Aorta (tissue), 5 donors: ENCODE measurements at places on chromosomes 7 and 10. TPM values are rescaled to one million over a fixed set of nuclear protein-coding genes. Genes with fewer than 3 reads are reported as not detected.

Gene ARMC10
- 29.6 TPM for polyA plus RNA-seq

Gene CHST3
- polyA plus RNA-seq, result 8.6 TPM

DNA sequence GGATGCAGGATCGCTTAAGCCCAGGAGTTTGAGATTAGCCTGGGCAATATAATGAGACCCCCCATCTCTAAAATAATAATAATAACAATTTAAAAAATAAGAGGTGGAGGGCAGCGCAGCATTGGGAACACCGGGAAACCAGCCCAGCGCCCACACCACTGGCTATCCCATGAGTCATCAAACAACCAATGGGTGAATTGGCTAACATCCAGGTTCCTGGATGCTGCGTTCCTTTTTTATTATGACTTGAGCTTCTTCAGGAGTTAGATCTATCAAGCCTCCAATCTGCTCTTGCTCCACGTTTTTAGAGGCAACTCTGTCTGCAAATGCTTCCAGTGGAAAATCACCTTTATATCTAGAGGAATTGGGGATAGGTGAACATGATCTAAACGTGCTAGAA is 10.0 kb upstream of the LRRC4 start:
- H3K27ac ChIP-seq, result no peak overlapping the region
- no peaks in the 10 kb centered on the region for H3K36me3 ChIP-seq
- no peaks in the 10 kb centered on the region for H3K4me1 ChIP-seq
- no peak for DNase-seq
- H3K27me3 ChIP-seq, result no peaks in the 10 kb centered on the region

DNA sequence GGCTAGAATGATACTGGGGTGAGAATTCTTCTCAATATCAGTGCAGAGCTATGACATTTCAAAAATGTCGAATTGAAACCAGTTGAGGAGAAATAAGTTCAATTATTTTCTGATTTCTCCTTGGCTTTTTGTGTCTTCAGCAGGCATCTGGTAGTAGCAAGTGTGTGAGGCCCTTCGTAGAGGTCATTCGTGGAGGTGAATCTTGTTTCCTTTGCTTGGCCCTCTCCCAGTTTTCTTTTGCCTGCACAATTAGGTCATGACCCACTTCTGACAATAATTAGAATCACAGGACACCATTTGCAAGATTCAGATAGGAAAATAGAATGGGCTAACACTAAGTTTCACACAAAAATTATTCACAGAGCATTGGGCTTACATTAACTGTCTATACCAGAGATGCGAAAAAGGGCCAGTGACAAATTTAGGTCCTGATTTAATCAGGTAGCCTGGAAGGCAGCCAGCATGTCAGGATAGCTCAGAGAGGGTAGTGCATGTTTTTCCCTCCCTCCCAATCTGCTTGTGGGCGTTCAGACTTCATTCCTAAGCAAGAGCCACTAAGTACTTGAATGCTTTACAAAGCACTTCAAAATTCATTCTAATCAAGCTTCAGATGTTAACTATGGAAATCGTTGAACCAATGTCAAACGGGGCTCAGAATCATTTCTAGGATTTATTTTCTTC is 24.0 kb upstream of the A1CF start:
- H3K27ac ChIP-seq, result no peak overlapping the region
- DNase-seq, result no peak

- DNase-seq, result no peak
- H3K36me3 ChIP-seq, result no peaks in the 10 kb centered on the region
- no peaks in the 10 kb centered on the region for H3K27me3 ChIP-seq
- no peak overlapping the region for H3K4me3 ChIP-seq
Measured at GRCh38 chr7:102841290-102841689, 71.5 kb upstream of the LRRC17 start.

GRCh38 chr7:38147005-38147404 is 31.0 kb upstream of the STARD3NL start:
- no peaks in the 10 kb centered on the region for H3K27me3 ChIP-seq
- no peak for DNase-seq
- no peak overlapping the region for H3K4me3 ChIP-seq
- no peaks in the 10 kb centered on the region for H3K4me1 ChIP-seq
- no peaks in the 10 kb centered on the region for H3K36me3 ChIP-seq

GRCh38 chr7:13986208-13986607 is 3.3 kb downstream of the ETV1 start:
- DNase-seq, result no peak
- no peak overlapping the region for H3K4me3 ChIP-seq
- H3K27ac ChIP-seq, result no peak overlapping the region
- H3K36me3 ChIP-seq, result no peaks in the 10 kb centered on the region
